ENCODE measurements at places on chromosomes 4 and X. TPM values are rescaled to one million over a fixed set of nuclear protein-coding genes. Genes with fewer than 3 reads are reported as not detected.

FANCB gene
- 3.5 TPM for polyA plus RNA-seq

DNA sequence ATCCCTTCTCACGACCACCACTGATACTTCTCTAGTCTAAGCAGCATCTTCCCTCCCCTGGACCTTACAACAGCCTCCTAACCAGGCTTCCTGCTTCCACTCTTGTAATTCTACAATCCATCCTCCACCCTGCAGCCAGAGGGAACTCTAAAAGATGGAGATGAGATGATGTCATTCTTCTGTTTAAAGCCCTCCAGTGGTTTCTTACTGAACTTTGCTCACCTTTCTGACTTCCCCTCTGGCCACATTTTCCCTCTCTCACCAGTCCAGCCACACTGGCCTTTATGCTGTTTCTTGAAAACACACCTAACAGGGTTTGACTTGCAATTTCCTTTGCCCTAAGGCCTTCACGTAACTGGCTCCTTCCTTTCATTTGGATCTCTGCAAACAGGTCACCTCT is 191.4 kb upstream of the NHS start:
- no peak for DNase-seq

SSX2B gene
- polyA plus RNA-seq: 0.34 TPM

DNA sequence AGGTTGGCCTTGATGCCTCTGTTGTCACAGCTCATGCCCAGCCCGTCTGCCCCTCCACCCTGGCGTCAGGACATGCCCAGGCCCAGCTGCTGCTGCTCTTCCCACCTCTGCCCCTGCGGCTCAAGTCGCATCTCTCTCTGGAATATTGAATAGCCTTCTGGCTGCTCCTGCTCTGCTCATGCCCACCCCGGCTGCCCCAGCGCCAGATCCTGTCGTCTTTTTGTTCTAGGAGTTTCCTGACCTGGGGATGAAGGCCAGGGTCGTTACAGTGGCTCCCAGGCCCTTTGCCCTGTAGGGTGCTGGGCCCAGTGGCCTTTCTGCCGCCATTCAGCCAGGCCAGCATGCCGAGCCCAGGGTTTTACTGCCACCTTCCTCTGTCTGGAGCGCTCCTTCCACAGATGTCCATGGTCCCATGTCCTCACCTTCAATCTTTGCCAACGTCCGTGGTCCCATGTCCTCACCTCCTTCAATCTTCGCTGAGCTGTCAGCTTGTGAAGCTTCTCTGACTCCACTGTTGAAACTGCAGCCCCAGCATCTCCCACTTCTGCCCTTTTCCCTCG is 9.7 kb downstream of the MAEA start:
- no peak for DNase-seq

- DNase-seq: no peak
Measured at GRCh38 chr4:55068522-55068921, 56.9 kb downstream of the KDR start.

DNA sequence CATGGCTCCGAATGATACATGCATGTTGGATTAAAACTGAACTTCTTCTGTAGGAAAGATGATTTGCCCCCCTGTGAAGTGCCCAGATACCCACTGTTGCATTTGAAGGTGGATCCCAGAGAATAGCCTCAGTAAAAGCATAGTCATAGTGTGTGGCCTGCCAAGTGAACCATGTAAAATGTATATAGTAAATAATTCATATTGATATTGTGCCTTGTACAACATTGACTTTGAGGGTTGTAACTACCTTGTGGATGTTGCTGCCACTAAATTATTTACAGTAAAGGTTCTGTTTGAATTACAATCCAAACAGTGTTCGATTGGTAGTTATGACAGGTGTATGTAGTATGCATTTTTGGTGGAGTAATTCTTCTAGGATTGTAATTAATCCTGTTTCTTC is 19.2 kb downstream of the TMEM131L start:
- DNase-seq: no peak

DNA sequence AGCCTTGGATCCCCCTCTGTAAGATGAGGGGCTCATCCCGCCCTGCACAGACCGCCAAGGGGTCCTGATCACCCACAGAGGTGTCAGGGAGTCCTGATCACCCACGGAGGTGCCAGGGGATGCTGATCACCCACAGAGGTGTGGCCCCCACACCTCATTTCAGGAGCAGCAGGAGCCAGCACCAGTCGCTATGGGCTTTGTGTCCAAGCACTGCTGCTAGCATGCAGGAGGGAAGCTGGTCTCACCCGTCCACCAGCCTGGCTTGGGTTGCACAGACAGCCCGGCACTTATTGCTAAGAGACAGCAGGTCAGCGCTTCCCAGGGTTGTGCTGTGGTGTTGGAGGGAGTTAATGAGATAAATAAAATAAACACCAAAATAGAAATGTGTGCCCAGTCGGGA is 88.5 kb downstream of the ADRA2C start:
- DNase-seq: no peak

GRCh38 chr4:10020871-10021652 is at the start of gene SLC2A9:
Gene SLC2A9, minus strand, starts transcription at chr4:10021497. Its CDS starts 68 bp downstream, at chr4:10021429.
- no peak for DNase-seq

SYP gene
- polyA plus RNA-seq: 3.3 TPM

- DNase-seq: no peak
Measured at GRCh38 chr4:53208753-53209152, 157.1 kb downstream of the SCFD2 start.

DNA sequence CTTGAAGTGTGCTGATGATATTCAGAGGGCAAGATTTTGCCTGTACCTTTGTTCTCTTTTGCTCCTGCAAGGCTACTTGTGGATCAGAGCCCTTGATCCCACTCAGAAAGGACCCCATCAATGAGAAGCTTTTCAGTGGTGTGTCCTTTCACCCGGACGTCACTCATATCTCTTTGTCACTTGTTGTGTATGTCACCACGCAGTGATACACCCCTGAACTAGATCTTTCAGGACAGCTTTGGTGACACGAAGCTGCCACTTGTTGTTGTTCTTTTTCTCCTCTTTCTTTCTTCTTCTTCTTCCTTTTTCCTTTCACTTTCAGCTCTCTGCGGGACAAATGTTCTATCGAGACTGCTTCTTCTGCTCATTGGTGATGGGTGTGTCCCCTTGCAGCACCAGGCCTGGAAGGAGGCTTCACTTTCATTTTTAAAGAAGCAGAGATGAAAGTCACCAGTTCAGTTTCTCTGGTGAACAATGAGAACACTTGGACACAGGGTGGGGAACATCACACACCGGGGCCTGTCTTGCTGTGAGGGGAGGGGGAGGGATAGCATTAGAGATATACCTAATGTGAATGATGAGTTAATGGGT is 83.6 kb downstream of the NBDY start:
- DNase-seq: no peak

GRCh38 chr4:10421344-10422055 is 35.7 kb downstream of the ZNF518B start:
- DNase-seq: no peak

EXOC1L gene
- polyA plus RNA-seq: not detected

DNA sequence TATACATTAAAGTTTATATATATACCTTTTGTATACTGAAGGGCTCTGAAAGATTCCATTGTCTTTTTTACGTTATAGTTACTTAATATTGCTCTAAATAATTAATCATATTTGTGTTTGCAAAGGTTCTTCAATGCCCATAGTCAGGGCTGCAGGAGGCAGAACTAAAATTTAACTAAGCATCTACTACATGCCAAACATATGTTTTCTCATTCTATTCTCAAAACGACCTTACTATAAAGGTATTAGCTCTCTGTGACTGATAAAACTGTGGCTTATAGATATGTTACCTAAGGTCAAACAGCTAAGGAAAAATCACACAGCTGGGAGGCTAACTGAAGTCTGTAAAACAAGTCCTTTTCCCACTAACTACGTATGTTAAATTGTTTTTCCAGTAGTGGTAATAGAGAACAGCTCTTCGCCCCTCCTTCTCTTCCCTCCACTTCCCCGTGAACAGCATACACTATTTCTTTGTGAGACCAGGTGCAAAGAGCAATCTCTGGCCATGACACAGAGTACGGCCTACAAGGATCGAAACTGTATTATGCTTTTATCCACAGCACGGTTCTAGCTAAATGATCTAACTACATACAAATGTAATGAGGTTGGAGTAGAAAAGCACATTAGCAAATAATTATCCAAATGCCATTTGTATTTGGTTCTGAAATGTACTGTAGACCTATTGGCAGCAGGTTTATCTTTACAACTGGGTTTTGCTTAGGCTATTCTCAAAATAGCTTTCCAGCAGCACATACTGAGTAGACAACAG is 1.7 kb downstream of the CNOT6L start:
- peak; percentile 22 for DNase-seq

LONRF3 gene
- polyA plus RNA-seq: 1.1 TPM

GRCh38 chr4:182174979-182175378 is 68.2 kb upstream of the TENM3 start:
- DNase-seq: no peak

DNA sequence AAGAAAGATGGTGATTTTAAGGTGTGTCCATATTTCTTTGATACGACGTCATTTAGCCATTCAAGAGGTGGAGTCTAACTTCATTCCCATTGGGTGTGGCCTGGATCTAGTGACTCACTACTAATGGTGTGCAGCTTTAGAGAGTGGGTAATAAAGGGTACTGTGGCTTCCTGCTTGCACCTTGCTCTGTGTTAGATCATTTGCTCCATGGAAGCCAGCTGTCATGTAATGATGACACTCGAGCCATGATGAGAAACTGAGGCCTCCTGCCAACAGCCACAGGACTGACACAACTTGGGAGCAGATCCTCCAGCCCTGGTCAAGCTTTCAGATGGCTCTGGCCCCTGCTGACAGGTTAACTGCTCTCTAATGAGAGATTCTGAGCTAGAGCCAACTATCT is 82.0 kb downstream of the UNC5C start:
- DNase-seq: no peak

DNA sequence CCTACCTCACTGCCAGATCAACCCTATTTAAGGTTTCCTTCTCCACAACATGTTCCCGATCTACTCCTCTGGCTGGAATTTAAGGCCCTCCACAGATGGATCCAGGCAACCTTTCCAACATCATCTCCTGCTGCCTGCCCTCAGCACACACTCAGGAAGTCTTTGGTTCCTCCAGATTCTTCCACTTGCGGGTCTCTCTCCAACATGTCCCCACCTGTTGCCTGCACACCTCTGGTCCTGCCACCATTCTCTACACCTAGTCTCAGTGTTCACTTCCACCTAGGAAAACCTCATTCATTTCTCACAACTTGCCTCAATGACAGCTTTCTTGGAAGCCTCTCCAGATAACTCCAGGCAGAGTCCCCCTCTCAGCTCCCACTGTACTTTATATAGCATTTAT is 80.1 kb downstream of the RTL5 start:
- DNase-seq: no peak

- DNase-seq: no peak
Measured at GRCh38 chr4:39591290-39591689, 47.4 kb downstream of the SMIM14 start.

GPR50 gene
- not detected for polyA plus RNA-seq

DNA sequence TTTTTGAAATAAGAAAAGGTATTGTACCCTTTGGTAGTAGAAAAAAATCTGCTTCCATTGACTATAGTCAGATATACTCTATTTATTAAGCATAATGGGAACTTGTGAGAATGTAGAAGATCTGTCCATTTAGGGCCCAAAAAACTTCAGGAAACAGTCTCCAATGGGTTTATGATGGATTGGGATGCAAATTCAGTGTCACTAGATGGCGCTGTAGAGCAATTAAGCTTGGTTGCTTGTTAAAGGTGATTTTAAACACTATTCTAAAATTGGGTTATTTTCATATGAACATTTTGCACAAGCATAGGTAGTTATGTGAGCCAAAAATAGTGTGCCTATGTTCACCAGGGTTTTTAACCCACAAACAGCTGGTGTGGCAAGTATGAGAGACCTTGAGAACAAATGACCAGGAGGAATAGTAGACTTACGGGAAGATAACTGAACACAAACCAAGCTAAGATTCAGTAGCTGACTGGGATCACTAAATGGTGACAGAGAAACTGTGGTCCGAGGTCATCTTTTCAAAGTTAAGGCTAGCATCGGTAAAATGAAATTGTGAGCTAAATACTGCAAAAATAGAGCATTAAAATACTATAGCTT is 80.3 kb upstream of the LSM6 start:
- DNase-seq: no peak

USO1 gene
- polyA plus RNA-seq: 74.9 TPM

DNA sequence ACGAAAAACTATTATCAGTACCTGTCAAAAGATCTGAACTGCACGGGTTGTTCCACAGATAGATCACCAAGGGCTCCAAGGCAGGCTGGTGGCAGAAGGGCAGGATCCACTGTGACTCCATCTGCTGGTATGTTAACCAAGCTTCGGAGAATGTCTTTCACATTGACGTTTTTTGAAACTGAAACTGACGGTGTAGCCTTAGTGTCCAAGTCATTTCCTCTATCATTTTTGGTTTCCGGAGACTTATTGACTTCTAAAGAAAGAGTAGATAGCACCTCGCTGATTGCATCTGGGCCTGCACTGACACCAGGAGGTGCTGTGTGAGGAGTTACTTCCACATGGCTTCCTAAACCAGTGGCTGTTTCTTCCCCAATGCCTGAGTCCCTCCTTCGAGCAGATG is 186.9 kb downstream of the LRBA start:
- DNase-seq: no peak

DNA sequence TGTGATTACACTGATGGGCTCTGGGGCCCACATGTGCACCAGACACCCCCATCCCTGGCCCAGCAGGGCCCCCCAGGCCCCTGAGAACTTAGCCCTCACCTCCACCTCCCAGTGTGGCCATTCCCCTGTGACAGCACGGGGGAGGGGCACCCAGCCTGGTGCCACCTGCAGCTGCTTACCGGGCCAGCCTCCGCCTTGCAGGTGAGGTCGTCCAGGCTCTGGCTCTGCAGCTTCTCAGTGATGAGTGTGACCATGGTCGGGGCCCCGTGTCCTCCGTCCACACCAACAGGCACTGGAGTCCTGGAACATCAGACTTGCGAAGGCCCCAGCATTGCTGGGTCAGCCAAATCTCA is 15.6 kb downstream of the FAM53A start:
- DNase-seq: no peak

DNA sequence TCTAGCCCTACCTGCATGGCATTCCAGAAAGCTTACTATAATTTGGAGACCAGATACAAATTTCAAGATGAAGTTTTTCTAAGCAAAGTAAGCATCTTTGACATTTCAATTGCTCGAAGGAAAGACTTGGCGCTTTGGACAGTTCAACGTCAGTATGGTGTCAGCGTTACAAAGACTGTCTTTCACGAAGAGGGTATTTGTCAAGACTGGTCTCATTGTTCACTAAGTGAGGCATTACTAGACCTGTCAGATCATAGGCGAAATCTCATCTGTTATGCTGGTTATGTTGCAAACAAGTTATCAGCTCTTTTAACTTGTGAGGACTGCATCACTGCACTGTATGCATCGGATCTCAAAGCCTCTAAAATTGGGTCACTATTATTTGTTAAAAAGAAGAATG is 17.6 kb downstream of the THAP9 start:
- DNase-seq: no peak

GRCh38 chr4:116501954-116502353 is 583.4 kb downstream of the TRAM1L1 start:
- no peak for DNase-seq

ARSJ gene
- 21.3 TPM for polyA plus RNA-seq

- no peak for DNase-seq
Measured at GRCh38 chr4:187724456-187724855, 271.1 kb upstream of the ZFP42 start.

SLIT2 gene
- 58.1 TPM for polyA plus RNA-seq

- DNase-seq: no peak
Measured at GRCh38 chr4:86178211-86178610, 181.6 kb downstream of the MAPK10 start.

INTS6L gene
- polyA plus RNA-seq: 27.3 TPM
